Activated T-helper 2 cell treated with anti-CD3 and anti-CD28 coated beads, Interferon-gamma antibody, Interleukin-2, Interleukin-4, amounts not matched to agents 10 μg/mL and 5 μg/mL and 100 μg/mL, durations not matched to agents 14 hours and 24 hours and 36 hours (primary cell): ENCODE measurements at places on chromosomes 5 and 9. TPM values are rescaled to one million over a fixed set of nuclear protein-coding genes. Genes with fewer than 3 reads are reported as not detected.
A peak's percentile ranks its signal among the peaks of the same experiment; 100 is the strongest.

- no peaks in the 10 kb centered on the region for H3K27me3 ChIP-seq
- peaks cover 18% of the 10 kb centered on the region for H3K36me3 ChIP-seq
- H3K4me1 ChIP-seq = peaks cover 67% of the 10 kb centered on the region
Observed at GRCh38 chr5:142013734-142014521, 1.1 kb upstream of the GNPDA1 start.

Gene C9orf57
- not detected in 2 replicates for total RNA-seq

Gene ASPN
- total RNA-seq = not detected in 2 replicates

DNA sequence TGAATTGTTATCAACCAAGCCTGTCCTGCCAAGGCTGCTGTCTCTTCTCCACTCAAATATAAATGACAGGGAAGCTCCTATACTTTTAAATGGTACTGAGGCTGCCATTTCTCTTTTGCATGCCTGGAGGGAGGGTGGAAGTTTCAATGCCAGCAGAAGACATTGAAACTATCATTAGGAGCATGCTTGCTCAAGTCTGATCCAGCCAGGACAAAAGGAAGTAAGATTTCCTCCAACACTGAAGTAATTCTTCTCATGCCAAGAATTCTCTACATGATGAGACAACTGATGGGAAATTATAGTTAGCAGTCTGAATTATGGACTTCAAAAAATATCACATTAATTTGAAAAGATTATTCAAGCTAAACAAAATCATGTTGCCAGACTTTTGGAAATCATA lies 5.4 kb downstream of the SPINK6 start:
- no peak overlapping the region for H3K4me3 ChIP-seq
- H3K4me1 ChIP-seq = no peaks in the 10 kb centered on the region
- no peak overlapping the region for H3K27ac ChIP-seq
- no peak for DNase-seq
- peaks cover 4% of the 10 kb centered on the region for H3K27me3 ChIP-seq

DNA sequence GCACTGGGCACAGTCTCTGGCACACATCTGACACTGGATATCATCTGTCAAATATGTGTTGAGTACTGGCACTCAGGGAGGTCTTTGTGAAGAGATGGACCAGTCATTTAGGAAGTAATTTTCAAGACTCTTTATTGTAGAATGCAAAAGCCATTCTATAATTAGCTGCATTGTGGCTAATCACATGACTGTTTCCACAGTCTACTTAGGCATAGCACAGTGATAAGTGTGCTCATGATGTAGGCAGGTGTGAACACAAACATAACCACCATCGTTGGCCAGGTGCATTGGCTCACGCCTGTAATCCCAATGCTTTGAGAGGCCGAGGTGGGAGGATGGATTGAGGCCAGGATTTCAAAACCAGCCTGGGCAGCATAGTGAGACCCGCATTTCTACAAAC lies 62.2 kb downstream of the CFAP77 start:
- no peak overlapping the region for H3K27ac ChIP-seq
- no peaks in the 10 kb centered on the region for H3K36me3 ChIP-seq
- no peak overlapping the region for H3K4me3 ChIP-seq

DNA sequence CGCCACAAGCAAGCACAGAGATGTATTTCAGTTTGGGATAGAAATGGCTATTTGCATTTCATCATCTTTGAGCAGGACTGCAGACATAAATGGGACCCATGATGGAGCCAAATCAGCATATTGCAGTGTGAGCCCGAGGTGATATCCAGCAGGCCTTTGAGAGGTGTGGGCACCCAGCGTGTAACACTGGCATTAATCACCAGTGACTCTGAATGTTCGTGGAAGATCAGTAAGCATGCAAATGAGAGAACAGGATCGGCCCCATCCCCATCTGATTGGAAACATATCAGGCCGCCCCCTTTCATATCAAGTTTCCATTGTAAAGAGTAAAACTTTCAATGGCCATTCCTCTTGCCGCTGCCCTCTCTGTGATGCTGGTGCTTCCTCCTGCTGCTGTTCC lies 84.0 kb downstream of the GTF3C4 start:
- H3K27ac ChIP-seq = no peak overlapping the region
- no peak for DNase-seq
- H3K27me3 ChIP-seq = peaks cover 4% of the 10 kb centered on the region
- H3K4me1 ChIP-seq = no peaks in the 10 kb centered on the region
- no peak overlapping the region for H3K4me3 ChIP-seq
- H3K36me3 ChIP-seq = no peaks in the 10 kb centered on the region

Gene CENPK
- total RNA-seq = 78.0 and 79.2 TPM in 2 replicates

DNA sequence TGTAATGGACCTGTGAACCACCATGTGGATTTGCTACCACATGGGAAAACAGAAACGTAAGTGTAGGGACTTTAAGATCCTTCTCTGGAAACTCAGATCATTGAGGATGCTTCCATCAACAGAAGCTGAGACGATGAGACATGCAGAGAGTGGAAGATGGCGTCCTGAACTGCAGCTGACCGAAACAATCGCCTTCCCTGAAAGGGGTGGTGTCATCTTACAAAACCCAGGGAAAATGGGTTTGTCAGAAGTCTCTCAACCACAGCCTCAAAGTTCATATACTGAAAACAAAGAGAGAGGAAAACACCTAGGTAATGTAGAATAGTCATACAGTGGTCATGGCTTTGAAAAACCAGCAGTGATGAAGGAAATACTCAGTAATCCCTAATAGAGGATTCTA lies 6.6 kb upstream of the PTPN3 start:
- H3K27ac ChIP-seq = no peak overlapping the region
- DNase-seq = no peak
- H3K36me3 ChIP-seq = no peaks in the 10 kb centered on the region
- H3K27me3 ChIP-seq = peaks cover 51% of the 10 kb centered on the region

DNA sequence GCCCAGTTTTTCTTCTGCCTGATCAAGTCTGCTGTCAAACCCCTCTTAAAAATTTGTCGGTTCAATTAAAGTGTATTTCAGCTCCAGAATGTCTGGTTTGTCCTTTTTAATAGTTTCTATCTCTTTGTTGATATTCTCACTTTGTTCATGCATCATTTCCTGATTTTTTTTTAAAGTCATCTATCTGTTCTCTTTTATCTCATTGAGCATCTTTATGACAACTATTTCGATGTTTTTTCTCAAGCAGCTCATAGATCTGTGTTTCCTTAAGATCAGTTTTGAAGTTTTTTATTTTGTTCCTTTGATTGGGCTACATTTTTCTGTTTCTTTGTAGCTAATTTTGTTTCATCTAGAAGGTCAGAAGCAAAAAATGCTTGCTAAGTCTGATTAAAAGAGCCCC lies 53.7 kb downstream of the FGD3 start:
- no peak for DNase-seq
- H3K27ac ChIP-seq = peak overlapping the region; percentile 80
- H3K4me1 ChIP-seq = peaks cover 46% of the 10 kb centered on the region
- H3K4me3 ChIP-seq = peak overlapping the region; percentile 38
- no peaks in the 10 kb centered on the region for H3K27me3 ChIP-seq

Gene FGF1
- not detected in 2 replicates for total RNA-seq

Gene ADGRD2
- not detected in 2 replicates for total RNA-seq

- no peak overlapping the region for H3K4me3 ChIP-seq
- no peak for DNase-seq
- no peak overlapping the region for H3K27ac ChIP-seq
Observed at GRCh38 chr9:78831726-78832125, 534.8 kb downstream of the PSAT1 start.

DNA sequence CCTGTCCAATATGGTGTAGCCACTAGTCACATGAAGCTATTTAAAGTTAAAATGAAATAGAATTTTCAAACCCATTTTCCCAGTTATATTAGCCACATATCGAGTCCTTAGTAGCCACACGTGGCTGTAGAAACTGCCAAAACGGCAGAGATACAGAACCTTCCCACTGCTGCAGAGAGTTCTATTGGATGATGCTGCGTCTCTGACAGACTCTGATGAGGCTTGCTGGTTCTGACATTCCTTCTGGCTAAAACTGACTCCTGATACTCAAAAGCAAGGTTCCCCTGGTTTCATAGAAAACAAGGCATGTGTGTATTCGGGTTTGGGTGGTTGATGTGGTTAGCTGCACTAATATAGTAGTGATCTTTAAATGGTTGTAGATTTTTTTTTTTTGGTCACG lies 91.5 kb downstream of the TLE4 start:
- H3K27me3 ChIP-seq = no peaks in the 10 kb centered on the region
- H3K4me3 ChIP-seq = no peak overlapping the region
- DNase-seq = no peak
- H3K4me1 ChIP-seq = peaks cover 19% of the 10 kb centered on the region

DNA sequence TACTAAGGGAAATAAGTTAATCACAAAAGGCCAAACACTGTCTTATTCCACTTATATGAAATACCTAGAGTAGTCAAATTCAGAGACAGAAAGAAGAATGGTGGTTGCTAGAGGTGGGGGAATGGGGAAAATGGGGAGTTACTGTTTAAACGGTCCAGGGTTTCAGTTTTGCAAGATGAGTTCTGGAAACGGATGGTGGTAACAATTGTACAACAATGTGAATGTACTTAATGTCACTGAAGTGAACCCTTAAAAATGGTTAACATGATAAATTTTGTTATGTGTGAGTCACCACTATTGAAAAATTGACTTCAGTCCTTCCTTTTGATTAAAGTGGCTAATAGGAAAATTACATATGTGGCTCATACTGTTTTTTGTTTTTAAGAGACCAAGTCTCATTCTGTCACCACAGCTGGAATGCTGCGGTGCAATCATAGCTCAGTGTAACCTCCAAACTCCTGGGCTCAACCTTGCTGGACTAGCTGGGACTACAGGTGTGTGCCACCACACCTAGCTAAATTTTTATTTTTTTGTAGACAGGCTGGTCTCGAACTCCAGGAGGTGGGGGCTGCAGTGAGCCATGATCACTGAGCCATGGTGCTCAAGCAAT lies 8.7 kb downstream of the UBQLN1 start:
- no peak overlapping the region for H3K4me3 ChIP-seq
- H3K36me3 ChIP-seq = peaks cover 16% of the 10 kb centered on the region
- H3K4me1 ChIP-seq = peaks cover 41% of the 10 kb centered on the region
- peak overlapping the region; percentile 65 for H3K27ac ChIP-seq

DNA sequence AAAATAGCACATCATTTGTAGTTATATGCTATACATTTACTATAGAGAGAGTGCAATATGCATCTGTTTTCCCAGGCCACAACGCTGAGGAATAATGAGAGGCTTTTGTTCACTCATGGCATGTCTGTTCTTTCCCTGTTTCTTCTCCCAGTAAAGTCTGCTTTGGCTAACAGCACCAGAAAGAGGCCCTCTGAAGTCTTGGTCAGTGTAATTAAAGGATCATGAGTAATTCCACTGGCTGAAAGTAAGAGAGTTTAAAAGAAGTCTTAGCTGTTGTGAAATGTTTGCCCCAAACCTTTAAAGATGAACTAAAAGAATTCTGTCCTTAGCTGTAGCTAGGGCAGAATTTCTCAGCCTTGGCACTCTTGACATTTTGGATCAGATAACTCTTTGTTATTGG lies 228.8 kb downstream of the TLE4 start:
- no peak overlapping the region for H3K27ac ChIP-seq
- no peaks in the 10 kb centered on the region for H3K4me1 ChIP-seq
- no peak for DNase-seq
- no peaks in the 10 kb centered on the region for H3K27me3 ChIP-seq
- no peaks in the 10 kb centered on the region for H3K36me3 ChIP-seq
- no peak overlapping the region for H3K4me3 ChIP-seq

Gene CD14
- total RNA-seq = 0.39 TPM in 2 replicates

Gene KIF4B
- 0.07 TPM in 1 of 2 replicates, not detected in the other for total RNA-seq

DNA sequence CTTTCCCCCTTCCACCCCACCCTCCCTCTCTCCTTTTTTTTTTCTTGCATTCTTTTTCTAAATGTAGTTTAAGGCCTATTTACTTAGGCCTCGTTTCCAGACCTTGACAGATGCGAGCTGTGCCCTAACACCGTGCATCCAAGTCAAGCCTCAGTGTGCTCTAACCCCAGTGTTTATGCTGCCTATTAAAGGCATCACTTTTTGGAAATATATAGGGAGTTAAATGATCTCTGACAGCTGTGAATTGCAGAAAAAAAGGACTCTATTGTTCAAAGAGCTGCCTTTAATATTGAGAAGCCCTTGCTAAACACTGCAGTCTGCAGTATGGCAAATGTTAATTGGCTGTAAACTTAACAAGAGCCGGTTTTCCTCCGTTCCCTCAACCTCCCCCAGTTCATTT lies 270.4 kb upstream of the TUT7 start:
- H3K4me3 ChIP-seq = no peak overlapping the region
- no peaks in the 10 kb centered on the region for H3K27me3 ChIP-seq
- H3K27ac ChIP-seq = no peak overlapping the region
- H3K36me3 ChIP-seq = no peaks in the 10 kb centered on the region
- H3K4me1 ChIP-seq = no peaks in the 10 kb centered on the region

DNA sequence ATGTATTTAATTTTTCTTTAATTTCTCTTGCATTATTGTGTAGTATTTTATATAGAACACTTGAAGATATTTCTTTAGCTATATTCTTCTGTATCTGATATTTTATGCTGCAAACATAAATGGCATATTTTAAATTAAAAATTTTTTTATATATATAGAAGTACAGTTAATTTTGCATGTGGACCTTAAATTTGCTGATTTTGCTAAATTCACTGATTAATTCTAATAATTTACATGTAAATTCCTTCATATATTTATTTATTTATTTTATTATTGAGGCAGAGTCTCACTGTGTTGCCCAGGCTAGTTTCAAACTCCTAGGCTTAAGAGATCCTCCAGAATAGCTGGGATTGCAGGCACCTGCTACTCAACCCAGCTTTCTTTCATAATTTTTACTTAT lies 276.9 kb downstream of the PRR16 start:
- H3K27ac ChIP-seq = no peak overlapping the region
- no peaks in the 10 kb centered on the region for H3K36me3 ChIP-seq
- H3K27me3 ChIP-seq = no peaks in the 10 kb centered on the region
- H3K4me3 ChIP-seq = no peak overlapping the region

Gene LURAP1L
- total RNA-seq = not detected in 2 replicates

Gene SMIM33
- total RNA-seq = 0.23 and 0.25 TPM in 2 replicates

GRCh38 chr5:157267761-157268480 lies 2.0 kb downstream of the CYFIP2 start:
- peaks cover 77% of the 10 kb centered on the region for H3K4me1 ChIP-seq
- H3K36me3 ChIP-seq = peaks cover 42% of the 10 kb centered on the region

DNA sequence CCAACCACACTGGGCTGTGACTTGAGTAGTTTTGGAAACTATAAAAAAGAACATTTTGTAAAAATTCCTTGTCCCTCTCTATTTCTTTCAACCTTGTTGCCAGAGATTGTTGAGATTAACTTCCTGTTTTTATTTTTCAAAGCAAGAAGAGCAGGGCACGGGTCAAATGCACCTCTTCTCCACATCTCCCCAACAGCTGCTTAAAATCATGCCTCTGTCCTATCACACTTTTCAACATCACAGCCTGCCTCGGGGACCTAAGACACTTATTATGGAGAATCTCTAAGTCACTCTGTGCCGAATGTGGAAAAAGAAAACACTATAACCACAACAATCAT lies 280.3 kb upstream of the TNC start:
- no peak for DNase-seq
- no peak overlapping the region for H3K4me3 ChIP-seq
- no peaks in the 10 kb centered on the region for H3K36me3 ChIP-seq

Gene SLC12A7
- 31.1 and 31.9 TPM in 2 replicates for total RNA-seq
